ENCODE measurements at places on chromosomes 1 and 21.

DNA sequence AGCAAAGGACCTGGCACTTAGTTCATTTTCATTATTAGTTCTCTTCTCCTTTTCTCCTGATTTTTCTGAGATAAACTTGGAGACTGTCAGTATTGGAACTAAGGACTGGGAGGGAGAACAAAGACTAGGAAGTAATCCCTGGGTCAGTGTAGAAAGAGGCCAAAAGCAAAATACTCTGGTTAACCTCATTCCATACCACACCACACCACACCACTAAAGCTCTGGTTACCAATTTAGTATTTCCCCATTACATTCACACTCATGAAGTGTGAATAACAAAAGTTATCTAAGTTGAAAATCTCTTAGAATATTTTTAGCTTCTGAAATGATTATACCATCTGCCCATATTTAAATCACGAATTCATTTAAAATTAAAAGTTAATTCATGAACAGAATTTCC is 68.9 kb upstream of the DMRTA2 start:
- no peak for DNase-seq

DNA sequence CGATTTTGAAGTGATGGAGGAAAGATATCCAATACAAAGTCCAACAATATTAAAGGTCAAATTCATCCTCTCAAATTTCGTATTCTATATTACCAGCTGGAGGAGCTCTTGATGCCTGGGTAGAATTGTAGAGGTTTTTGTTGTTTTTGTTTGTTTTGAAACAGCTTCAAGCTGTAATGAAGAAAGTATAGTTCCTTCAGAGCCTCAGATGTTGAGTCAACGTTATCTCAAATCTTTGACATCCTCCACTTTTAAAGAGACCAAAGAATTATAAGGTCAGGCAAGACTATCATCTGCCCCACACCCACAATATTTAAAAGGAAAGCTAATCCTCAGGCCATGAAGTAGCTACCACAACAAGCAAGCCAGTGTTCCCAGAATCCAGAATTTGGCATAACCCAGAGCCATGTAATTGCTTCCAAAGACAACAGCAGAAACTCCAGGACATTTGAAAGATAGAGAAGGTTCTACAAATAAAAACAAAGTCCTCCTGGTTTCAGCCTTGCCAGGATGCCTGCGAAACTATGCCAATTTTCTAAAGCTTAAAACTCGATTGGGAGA is 24.9 kb downstream of the VAV3 start:
- no peak for DNase-seq

GRCh38 chr21:44614961-44615391 is 3.1 kb downstream of the KRTAP10-8 start:
- no peak for DNase-seq

DNA sequence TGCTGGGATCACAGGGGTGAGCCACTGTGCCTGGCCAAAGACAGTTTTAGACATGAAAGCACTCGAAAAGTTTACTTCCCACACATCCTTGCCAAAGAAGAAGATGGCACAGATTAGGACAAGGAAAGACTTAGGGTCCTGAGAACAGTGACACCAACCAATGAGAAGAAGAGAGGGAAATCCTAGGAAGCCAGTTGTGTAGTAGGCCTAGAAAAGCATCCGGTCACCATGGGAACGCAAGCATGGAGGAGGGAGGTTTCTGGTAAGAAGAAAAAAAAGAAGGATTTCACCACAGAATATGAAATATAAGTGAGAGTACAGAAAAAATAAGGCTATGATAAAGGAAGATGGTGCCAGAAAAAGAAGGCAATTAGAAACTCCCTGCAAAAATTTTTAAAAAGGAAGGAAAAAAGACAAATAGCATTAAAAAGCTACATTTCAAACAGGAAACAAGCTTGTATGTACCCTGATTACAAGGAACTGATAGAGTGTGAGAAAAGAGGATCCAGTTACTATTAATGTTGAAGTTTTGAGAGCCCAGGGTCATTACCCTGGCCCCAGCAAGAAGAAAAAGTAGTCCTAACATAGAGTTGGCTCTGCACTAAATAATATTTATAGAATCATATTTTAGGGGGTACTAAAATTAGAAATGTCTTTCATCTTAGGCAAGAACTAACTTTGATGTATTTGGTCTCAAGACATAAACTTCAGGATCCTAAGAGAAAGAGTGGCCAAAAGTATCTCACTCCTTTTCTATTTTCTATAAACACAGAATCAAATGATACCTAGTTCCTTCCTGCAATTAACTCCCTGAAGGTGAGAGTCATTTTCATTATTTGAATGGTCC is 16.1 kb downstream of the DIPK1A start:
- DNase-seq, result no peak

GRCh38 chr1:162560303-162561036 is 1.1 kb upstream of the UAP1 start:
- DNase-seq, result no peak

DNA sequence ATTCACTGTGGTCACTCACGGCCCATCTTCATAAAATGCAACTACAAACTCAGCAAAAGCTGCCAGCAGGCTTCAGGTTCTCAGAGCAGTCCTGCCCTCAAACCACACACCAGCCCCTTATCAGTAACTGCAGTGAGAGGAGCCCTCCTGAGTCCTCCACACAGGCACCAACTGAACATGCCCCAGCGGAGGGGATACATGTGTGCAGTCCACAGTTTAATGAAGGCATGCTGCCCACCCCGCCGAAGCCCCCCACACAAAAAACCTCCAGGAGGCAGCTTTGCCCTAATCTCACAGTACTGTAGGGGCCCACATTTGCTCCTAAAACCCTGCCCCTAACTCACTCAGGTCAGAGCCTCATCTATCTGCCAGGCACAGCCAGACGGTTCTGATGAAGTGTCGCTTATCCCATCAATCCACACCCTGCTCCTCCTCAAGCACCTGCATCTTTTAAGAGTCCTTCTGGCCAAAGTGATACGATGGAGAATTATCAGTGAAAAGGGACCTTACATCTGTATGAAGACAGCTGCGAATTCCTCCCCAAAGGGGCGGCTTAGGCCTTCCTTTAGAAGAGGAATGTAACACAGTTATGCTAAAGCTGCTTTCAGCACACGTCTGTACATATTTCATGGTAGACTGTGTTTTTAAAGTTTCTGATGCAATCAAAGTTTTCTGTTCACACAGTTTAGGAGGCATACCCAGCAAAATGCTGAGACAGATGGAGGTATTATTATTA is 3.5 kb downstream of the ABCB10 start:
- DNase-seq, result no peak

DNA sequence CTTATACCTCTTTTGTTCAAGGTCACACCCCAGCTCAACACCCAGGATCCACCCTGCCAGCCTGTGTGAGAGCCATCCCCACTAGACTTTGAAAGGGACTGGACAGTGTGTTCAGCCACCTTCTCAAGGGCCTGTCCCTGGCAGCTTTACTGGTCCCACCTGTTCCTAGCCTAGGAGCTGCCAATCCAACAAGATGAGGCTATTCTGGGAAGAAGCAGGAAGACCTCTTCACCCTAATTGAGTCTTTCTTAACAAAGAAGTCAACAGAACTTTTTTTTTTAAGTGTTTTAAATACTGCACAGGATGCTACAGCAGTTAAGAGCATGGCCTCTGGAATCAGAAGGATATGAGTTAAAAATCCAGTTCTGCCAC is 95.8 kb upstream of the HOOK1 start:
- DNase-seq, result no peak

- DNase-seq, result no peak
Measured at GRCh38 chr21:32140151-32140550, 138.7 kb downstream of the MIS18A start.

GRCh38 chr1:171158096-171158495 is 27.0 kb upstream of the FMO2 start:
- DNase-seq, result no peak

DNA sequence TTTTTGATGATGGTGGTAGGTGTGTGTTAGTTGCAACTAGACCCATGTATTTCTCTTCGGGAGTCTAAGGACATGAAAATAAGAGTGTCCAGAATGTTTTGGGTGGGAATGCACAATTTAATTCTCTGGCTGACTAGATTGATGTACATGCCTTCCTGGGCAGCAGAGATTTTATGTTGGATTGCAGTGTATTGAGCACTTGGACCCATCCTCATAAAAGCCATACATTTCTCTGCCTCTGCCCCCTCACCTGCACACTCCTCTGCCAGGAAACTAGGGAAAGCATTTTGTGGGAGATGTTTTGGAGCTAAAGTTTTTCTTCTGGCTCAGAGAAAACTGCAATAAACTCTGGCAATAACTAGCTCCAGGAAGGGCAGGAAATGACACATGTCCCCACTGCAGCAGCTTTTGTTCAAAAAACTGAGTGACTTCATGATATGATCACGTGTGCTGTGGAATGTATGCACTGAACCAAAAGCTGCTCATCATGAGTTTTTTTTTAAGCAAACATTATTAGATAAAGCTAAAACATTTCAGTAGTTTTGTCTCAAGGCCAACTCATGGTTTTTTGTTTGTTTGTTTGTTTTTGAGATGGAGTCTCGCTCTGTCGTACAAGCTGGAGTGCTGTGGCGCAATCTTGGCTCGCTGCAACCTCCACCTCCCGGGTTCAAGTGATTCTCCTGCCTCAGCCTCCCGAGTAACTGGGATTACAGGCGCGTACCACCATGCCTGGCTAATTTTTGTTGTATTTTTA is 17.6 kb downstream of the RIT1 start:
- DNase-seq, result no peak

DNA sequence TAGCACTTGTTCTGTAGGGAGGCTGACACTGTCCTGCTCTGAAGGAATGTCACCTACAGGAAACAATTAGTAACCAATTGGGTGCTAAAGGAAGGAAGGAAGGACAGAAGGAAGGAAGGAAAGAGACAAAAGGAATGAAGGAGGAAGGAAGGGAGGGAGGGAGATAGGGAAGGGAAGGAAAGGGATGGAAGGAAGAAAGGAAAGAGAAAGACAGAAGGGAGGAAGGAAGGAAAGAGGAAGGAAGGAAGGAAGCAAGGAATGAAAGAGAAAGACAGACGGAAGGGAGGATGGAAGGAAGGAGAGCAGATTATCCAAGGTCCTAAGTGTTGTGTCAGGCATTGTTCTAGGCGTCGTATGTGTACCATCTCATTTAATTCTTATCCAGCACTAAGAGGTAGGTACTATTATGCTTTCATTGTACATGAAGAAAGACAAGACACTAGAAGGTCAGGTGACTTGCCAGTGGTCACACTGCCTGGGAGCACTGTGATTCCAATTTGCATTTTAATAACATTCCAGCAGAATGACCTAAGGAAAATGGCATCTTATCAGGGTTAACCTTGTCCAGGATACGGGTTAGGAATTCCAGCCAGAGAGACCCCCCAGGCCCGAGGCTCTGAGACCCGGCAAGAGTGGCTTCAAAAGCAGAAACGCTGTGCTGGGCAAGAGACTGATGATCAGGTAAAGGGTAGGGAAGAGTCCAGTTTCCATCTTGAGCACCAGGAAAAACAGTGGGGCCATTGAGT is 29.6 kb downstream of the CLIC6 start:
- no peak for DNase-seq

DNA sequence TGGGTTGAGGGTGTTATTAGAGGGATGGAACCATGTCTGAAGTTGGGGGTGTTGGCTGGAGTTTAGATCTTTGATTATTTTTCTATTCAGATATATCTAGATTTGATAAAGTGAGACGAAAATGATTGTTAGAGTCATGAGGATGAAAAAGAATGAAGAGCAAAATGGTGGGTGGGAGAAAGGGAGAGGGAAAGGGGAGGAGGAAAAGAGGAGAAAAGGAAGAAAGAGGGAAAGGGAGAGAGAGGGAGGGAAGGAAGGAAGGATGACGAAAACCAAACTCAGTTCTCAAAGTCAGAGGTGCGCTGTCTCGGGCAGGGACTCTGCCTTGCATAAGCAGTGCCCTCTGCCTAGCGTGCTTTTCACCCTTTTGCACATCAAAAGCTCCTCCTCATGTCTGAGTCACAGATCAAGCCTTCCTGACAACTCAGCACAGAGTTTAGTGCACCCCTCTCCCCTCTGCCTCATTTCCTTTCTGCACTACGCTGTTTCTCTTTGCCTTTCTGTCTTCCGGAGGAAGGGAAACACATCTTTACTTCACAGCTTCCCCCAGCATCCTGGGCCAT is 225.8 kb upstream of the PROX1 start:
- no peak for DNase-seq

DNA sequence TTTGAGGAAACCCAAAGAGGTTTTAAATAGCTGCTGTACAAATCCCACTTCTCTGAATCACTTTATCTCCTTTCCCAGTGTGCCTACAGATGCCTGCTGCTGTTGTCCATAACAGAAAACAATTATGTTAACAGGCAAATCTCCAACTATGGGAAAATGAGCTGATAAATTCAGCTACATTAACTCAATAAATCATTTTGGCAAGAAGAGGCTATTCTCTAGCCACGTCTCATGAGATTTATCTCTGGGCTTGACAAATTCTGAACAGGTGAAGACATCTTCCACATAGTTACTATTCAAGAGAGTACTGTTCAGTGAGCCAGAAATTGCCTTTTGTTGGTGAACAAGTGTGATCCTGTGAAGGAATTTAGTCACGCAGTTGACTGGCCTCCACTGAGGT is 327.1 kb upstream of the FMN2 start:
- no peak for DNase-seq

DNA sequence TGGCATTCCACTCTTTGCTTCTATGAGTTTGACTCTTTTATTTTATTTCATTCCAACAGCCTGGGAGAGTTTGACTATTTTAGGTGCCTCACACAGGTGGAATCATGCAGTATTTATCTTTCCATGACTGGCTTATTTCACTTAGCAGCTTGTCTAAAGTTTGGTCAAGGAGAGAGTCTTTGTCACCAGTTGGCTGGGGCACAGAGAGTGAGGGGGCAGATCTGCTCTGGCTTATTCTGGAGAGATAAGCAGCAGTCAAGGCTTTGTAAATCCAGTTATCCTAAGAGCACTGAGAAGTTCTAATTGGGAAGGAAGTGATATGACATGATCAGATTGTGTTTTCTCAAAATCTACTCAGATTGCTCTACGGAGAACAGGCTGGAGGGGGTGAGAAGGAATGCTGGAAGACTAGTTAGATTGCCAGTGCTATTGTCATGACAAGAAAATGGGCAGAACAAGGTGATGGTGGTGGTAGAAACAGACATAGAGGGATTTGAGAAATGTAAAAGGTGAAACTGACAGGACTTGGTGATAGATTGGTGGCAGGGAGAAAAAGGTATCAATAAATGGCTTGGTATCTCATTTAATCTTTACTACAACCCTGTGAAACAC is 12.1 kb upstream of the CTTNBP2NL start:
- no peak for DNase-seq

- no peak for DNase-seq
Measured at GRCh38 chr1:159177272-159177907, 6.0 kb downstream of the CADM3 start.

DNA sequence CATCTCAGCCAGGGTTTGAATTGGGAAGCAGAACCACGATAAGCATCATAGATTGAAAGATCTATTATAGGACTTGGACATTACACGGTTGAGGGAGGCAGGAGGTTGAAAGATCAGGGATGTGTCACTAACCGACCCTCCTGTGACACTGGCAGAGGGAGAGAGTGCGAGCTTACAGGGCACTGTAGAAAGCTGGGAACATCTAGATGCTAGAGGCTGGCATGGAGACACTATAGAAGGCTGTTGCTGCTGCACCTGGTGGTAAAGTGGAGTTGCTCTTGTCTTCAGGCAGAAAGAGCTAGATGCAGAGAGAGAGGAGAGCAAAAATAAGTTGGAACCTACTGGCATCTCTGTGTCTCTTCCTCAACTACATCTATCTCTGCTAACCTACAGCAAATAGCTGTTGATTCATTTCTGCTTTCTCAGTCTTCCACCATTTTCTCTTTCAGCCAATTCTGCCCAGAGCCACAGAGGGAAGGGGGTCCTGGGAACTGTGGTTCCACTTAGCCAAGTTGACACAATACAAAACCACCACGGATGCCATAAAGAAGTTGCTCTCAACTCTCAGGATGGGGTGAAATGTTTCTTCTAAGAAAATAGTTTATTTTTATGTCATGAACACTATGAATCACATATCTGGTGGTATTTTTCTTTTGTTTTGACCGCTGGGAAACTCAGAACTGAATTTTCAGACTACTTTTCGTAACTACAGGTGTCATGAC is 155.9 kb downstream of the ZNF281 start:
- DNase-seq, result no peak
